ENCODE measurements at places on chromosomes 4 and X.

GRCh38 chr4:8730159-8730558 is 137.6 kb downstream of the CPZ start:
- no peak for DNase-seq

DNA sequence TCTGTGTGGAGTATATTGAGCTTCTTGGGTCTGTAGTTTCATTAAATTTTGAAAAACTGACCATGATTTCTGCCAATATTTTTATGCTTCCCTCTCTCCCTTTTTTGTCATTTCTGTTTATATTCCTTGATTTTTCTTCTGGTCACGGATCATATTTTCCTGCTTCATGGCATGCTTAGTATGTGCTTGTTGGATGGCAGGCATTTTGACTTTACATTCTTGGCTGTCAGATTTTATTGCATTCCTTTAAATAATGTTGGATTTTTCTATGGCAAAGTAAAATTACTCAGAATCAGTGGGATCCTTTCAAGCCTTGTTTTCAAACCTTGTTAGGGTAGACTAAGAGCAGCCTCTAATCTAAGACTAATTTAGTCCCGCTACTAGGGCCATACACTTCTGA is 531.8 kb downstream of the IL15 start:
- DNase-seq, result no peak

DNA sequence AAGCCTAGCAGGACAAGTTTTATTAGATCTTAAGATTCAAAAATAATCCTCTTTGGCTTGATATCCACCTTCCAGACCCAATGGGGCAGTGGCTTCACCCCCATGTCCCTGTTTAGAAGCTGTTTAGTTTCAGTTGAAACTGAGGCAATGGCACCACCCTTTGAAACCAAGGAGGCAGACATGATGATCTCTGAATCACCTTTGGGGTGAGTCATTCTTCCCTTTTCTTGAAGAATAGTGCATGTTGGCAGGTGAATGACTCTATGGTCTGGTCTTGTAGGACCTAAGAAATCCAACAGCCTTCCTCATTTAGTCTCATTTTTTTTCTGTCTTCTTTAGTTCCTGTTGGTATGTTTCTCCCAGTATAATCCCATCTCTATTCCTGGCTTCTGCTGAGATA is 29.5 kb upstream of the BMP15 start:
- DNase-seq, result no peak

DNA sequence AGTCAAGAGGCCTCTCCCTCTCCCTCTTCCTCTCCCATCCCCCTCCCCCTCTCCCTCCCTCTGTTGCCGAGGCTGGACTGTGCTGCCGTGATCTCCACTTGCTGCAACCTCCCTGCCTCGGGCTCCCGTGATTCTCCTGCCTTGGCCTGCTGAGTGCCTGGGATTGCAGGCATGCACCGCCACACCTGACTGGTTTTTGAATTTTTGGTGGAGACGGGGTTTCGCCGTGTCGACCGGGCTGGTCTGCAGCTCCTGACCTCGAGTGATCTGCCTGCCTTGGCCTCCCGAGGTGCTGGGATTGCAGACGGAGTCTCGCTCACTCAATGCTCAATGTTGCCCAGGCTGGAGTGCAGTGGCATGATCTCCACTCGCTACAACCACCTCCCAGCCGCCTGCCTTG is 165.1 kb downstream of the CENPC start:
- no peak for DNase-seq

- peak; percentile 96 for DNase-seq
These were observed 64.3 kb upstream of the FTHL17 start for GRCh38 chrX:31136144-31136611.

DNA sequence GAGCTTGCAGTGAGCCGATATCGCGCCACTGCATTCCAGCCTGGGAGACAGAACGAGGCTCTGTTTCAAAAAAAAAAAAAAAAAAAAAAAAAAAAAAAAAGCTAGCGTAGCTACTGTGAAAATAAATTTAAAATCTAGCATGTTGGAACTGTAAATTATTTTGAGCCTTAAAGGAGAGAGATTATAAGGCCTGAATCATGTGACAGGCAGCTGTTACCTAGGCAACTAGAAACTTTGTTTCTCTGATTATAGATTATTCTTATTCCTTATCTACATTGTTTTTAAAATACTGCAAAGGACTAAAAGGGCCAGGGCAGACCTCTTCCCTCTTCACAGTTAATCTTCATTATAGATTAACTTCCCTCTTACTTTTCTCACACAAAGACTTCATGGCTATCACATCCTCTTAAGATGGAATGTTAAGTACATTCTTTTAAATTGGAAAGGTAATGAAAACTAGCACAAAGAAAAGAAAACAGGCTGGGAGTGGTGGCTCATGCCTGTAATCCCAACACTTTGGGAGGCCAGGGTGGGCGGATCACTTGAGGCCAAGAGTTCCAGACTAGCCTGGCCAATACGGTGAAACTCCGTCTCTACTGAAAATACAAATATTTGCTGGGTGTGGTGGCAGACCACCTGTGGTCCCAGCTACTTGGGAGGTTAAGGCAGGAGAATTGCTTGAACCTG is 21.1 kb upstream of the PDS5A start:
- DNase-seq, result no peak

GRCh38 chr4:165744370-165744769 is 128.7 kb upstream of the TLL1 start:
- no peak for DNase-seq

DNA sequence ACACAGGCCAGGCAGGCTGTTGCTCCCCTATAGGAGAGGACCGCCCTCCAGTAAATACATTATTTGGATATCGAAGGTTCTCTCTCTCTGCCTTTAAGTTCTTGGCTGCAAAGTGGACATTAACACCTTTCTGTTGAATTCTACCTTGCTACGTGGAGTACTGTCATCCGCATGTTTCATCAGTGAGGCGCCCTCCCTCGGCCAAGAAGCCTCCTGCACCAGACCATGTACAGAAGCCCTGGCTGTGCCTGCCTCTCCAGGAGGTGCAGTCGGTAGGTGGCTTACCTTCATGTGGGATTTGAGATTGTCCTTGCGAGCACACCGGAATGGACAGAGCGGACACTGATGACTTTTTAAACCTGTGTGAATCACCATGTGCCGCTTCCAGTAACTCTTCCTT is 46.7 kb downstream of the ZNF827 start:
- no peak for DNase-seq

DNA sequence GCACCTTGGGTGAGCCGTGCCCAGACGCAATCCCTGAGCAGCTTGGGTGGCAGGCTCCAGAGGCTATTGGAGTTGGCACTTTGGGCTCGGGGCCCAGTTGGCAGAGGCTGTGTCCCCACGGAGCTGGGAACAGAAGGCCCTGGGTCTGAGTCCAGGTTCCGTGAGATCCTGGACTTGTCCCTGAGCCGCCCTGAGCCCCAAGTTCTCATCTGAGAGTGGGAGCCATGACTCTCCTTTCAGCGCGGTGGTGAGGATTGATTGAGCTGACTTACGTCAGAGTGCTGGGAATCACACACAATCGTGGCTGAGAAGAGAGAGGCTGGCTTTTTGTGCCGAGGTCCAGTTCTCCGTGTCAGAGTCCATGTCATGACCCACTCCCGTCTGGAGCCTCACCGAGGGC is 98.0 kb downstream of the PSAPL1 start:
- no peak for DNase-seq

- no peak for DNase-seq
These were observed 67.3 kb downstream of the SHISA3 start for GRCh38 chr4:42464550-42465094.

DNA sequence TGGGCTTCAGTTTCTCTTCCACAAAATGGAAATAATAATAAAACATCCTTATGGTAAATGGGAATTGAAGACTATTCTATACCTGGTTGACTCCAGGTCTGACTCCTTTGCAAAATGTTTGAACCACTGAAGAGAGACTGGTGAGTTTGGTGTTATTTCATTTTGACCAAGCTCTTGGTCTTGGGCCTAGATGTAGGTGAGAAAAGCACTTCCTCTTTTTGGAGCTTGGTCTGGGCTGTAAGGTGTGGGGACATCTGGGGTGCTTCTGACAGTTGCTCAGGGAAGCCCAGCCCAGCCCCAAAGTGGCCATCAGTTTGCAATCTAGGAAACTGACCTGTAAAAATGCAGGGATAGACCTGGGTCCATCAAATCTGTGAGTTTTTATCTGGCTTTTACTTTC is 26.8 kb upstream of the SOD3 start:
- DNase-seq, result no peak

DNA sequence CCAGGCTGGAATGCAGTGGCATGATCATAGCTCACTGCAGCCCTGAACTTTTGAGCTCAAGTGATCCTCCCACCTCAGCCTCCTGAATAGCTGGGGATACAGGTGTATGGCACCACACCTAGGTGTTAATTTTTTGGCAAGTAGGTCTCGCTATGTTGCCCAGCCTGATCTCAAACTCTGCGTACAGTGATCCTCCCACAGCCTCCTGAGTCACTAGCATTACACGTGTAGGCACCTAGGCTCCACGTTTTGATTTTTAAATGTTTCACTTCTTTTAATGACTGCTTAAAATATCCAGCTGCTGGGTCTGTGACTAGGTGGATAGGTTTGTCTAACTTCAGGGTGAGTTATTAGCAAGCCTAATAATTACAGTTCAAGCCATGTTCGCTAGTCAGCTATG is 44.5 kb downstream of the GATB start:
- DNase-seq, result no peak

- DNase-seq, result no peak
These were observed 8.5 kb downstream of the OTUD4 start for GRCh38 chr4:145171911-145172310.

- no peak for DNase-seq
These were observed at the start of gene SNCA for GRCh38 chr4:89836897-89837384. TSS of gene SNCA (minus strand) at chr4:89837161. CDS start at chr4:89835667, 1,494 bp downstream.

GRCh38 chr4:158760866-158761265 is 8.0 kb upstream of the FNIP2 start:
- no peak for DNase-seq

GRCh38 chrX:155873188-155873587 is 8.0 kb upstream of the VAMP7 start:
- no peak for DNase-seq

GRCh38 chrX:78074088-78074487 is 30.0 kb upstream of the PGK1 start:
- no peak for DNase-seq

GRCh38 chr4:5889002-5889696 is 3.7 kb downstream of the CRMP1 start:
- no peak for DNase-seq

- no peak for DNase-seq
These were observed 38.0 kb downstream of the APBB2 start for GRCh38 chr4:41176340-41176739.

GRCh38 chrX:30865015-30865414 is 24.0 kb downstream of the TAB3 start:
- DNase-seq, result no peak

DNA sequence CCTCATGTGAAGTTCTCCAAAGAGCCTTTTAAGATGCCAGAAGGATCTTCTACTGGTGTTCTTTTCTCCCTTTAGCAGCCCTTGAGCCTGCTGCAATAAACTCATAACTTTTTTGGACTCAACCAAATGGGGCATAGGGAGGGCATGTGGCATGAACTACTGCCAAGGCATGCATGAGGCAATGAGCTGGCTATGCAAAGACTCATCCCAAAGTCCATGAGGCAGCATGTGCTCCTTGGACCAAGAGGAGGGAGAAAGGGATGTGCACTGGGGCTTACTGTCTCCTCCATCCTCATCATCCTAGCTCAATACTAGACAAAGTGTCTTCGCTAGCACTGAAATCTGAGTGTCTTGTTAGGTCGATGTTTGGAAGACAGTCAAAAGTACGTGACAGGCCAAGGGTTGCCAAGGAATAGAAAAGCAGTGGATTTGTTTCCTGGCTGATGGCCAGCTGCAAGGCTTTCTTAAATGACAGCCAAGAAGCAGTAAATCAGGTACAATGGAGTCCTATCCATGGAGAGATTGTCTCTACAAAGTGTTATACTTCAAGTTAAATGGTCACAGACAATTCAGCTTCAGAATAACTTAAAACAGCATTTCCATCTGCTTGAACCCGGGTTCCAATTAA is 44.5 kb upstream of the ATXN3L start:
- no peak for DNase-seq

- DNase-seq, result no peak
These were observed 77.6 kb upstream of the ZNF518B start for GRCh38 chr4:10534820-10535219.

Data from MV-4-11 (cell line).